Small intestine (tissue), 16 donors: ENCODE measurements at places on chromosomes 13 and 19.

DNA sequence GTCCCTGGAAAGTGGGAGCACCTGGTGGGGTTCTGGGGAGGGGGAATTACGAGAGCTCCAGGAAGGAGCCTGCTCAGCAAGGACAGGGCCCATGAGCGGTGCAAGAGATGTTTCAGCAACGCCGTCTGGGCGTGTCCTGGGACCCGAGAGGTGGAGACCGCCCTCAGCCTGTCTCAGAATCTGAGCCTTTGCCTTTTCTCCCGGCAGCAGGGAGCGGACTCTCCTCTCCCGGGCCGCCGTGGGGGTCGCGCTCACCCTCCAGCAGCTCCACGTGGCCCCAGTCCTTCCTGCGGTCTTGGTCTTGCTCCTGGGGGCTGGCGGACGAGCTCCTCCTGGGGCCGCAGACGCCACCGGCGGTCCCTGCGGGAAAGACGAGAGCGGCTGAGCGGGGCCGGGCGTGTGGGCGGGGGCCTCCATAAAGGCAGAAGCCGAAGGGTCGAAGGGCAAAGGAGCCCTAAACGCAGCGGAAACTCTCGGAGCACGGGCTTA lies 714 bp downstream of the POLRMT start:
- peak; percentile 80 for DNase-seq
- H3K4me3 ChIP-seq = peak overlapping the region; percentile 97
- H3K27ac ChIP-seq = peak overlapping the region; percentile 78

- no peaks in the 10 kb centered on the region for H3K4me1 ChIP-seq
- H3K27me3 ChIP-seq = no peaks in the 10 kb centered on the region
- no peak overlapping the region for H3K4me3 ChIP-seq
- no peak for DNase-seq
Measured at GRCh38 chr13:113053801-113054604, 51.6 kb upstream of the F7 start.

DNA sequence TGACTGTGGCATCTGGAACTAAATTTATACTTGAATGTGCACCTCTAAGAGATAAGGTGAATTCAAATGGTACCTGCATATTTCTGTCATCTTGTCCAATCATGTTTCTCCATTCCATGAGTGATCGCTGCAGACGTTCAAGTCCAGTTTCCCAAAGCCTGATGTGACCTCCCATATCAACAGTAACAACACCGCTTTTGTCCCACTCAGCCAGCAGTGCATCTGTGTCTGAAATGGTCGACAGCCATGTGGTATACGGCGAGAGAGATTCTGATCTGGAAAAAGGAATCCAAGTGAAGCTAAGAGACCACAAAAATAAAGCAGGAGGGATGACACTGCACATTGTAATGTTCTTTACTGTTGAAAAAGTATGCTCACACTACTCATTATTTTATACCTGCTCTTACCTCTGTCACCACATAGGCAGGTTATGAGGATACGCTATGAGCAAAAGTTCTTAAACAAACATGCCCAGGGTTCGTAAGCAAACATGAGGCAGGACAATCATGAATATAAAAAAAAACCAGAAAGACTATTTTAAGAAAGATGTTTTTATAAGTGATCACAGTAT lies 213.6 kb downstream of the RGCC start:
- H3K4me3 ChIP-seq = no peak overlapping the region
- H3K36me3 ChIP-seq = peaks cover 6% of the 10 kb centered on the region
- H3K27ac ChIP-seq = no peak overlapping the region
- no peak for DNase-seq
- no peaks in the 10 kb centered on the region for H3K27me3 ChIP-seq
- no peaks in the 10 kb centered on the region for H3K4me1 ChIP-seq

DNA sequence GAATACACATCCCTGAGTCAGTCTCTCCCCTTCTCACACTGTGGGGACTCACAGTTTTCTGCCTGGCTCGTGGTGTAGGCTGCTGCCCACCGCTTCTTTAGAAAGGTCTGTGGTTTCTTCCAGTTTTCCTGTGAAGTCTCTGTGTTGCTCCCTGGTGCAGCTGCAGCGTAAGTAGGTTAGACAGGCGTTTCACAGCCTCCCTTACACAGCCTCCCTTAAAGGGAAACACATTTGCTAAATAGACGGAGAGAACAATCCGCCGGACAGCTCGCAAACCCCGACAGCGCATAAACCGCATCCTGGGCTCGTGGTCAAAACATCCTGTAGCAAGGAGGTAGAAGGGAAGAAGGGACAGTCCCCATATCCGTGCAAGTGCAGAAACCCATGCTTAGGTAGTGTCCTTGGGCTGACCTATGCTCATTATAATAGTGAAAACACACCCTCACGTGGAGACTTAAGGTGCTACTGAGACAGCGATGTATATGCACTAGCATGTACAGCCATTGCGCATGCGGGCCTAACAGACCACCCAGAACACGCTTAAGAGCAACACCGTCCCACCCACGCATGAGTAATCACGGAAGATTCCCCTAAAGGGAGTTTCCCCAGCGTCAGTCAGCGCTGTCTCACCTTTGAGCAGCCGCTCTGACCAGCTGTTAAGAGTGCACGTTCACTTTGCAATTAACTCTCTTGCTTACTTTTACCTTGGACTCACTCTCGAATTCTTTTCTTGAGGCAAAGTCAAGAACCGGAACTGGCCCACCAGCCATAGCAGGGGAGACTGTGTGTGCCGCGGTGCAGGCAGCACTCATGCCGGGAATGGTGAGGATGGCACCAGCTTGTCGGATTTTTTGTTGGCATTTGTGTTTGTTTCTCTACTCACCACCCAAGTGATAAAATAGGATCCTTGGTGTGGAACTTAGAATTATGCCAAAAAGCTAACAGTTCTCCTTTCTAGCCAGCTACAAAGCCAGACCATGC lies 16.6 kb downstream of the SIGLEC8 start:
- H3K27me3 ChIP-seq = no peaks in the 10 kb centered on the region
- H3K4me3 ChIP-seq = no peak overlapping the region
- DNase-seq = peak; percentile 57
- H3K36me3 ChIP-seq = no peaks in the 10 kb centered on the region
- H3K4me1 ChIP-seq = no peaks in the 10 kb centered on the region

DNA sequence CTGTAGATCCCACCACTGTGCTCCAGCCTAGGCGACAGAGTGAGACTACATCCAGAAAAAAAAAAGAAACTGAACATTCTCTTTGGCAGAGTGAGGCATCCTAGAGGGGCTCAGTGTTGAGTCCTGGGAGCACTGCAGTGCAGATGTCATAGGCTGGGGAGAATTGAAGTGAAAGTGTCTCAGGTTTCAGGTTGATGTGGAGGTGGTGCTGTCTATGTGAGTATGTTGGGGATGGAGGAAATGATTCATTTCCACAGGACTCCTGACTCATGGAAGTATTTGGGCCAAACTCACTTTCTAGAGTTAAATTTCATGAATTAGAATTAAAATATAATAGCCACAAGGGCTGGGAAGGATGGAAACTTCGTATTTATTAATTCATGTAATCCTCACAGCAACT lies 134.4 kb upstream of the TSC22D1 start:
- H3K4me3 ChIP-seq = no peak overlapping the region
- no peaks in the 10 kb centered on the region for H3K27me3 ChIP-seq
- H3K36me3 ChIP-seq = no peaks in the 10 kb centered on the region
- H3K4me1 ChIP-seq = peaks cover 4% of the 10 kb centered on the region
- no peak for DNase-seq

- no peaks in the 10 kb centered on the region for H3K27me3 ChIP-seq
- no peak for DNase-seq
- peaks cover 79% of the 10 kb centered on the region for H3K36me3 ChIP-seq
- no peak overlapping the region for H3K4me3 ChIP-seq
- H3K4me1 ChIP-seq = no peaks in the 10 kb centered on the region
- H3K27ac ChIP-seq = no peak overlapping the region
Measured at GRCh38 chr19:17105556-17105955, 30.0 kb downstream of the MYO9B start.

DNA sequence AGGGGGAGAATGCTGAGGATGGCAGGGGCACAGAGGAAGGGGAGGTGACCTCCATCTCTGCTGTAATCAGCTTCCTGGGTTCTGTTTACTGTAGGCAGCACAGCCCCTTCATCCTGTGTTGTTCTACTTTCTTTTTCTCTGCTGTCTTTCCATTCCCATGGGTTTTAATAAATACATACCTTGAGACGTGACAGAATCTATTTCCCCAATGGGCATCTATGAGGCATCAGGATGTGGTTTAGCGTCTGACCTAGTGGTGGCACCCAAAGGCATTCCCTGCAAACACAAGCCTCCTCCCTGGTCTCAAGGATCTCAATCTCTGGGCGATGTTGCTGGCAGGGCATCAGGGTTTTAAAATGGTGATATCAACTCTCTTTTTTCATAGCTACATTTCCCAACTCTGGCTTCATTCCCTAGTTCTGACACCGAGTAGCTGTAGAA lies 60.8 kb downstream of the ALOX5AP start:
- DNase-seq = peak; percentile 19
- H3K36me3 ChIP-seq = no peaks in the 10 kb centered on the region
- no peak overlapping the region for H3K27ac ChIP-seq
- peaks cover 10% of the 10 kb centered on the region for H3K4me1 ChIP-seq

DNA sequence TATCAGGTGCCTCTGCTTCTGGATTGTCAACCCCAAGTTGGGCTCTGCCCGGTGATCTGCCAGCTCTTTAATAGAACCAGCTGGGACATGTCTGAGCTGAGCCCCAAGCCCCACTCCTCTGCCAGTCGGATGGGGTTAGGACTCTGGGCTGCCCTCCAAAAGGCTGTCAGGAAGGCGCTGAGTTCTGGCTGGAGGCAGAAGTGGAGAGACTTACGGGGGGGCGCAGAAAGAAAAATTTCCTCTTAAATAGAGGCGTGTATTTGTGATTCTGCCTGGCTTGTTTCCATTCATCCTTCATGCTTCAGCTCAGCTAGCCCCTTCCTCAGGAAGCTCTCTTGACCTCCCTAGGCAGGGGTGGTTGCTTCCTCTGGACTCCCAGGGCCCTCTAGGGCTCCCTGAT lies 985 bp upstream of the KCNK6 start:
- no peak for DNase-seq
- H3K27me3 ChIP-seq = no peaks in the 10 kb centered on the region
- peaks cover 6% of the 10 kb centered on the region for H3K4me1 ChIP-seq
- H3K27ac ChIP-seq = no peak overlapping the region
- no peak overlapping the region for H3K4me3 ChIP-seq

GRCh38 chr19:29944390-29945012 lies 2.5 kb downstream of the URI1 start:
- no peak for DNase-seq
- no peaks in the 10 kb centered on the region for H3K36me3 ChIP-seq
- H3K4me1 ChIP-seq = peaks cover 7% of the 10 kb centered on the region
